Kidney (tissue), 22 donors: ENCODE measurements at places on chromosomes 3 and 15. TPM values are rescaled to one million over a fixed set of nuclear protein-coding genes. Genes with fewer than 3 reads are reported as not detected.

- no peak for DNase-seq
Measured at GRCh38 chr15:60726576-60726975, 247.6 kb upstream of the ICE2 start.

DNA sequence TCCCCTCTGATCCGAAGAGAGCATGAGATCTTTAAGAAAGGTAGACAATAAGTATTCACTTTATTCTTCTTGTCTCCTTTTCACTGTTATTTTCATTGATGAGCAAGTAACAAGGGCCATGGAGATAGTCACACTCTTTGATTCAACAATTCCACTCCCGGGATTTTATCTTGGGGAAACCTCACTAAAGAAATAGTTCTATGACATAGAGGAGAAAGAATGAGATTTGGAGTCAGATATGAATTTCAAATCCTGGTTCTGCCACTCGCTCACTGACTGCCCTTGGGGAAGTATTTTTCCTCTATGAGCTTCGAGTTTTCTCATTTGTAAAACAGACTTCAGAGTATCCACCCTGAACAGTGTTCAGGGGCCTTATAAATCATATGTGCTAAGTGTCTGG is 514.6 kb downstream of the NLGN1 start:
- no peak for DNase-seq

DNA sequence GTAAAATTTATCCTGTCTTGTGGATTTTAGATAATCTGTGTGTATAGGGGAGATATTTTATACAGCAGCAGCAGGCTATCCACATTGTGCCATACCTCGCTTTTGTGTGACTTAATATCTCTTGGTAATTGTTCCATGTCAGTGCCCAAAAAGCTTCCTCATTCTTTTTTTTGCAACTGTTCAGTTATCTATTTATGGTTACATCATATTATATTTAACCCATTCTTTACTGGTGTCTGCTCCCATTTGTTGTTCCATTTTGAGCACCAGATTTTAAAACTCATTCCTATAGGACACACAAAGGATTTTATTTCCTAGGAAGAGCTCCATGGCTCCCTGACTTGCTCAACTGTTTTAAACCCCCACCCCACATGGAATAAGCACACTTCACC is 86.3 kb upstream of the RASGRP1 start:
- DNase-seq: no peak

The RTP3 gene
- 0.30 TPM for polyA plus RNA-seq

The CCR3 gene
- not detected for polyA plus RNA-seq

The KY gene
- 0.69 TPM for polyA plus RNA-seq

The ROPN1 gene
- polyA plus RNA-seq: not detected
